ENCODE measurements at places on chromosomes 4 and X. TPM values are rescaled to one million over a fixed set of nuclear protein-coding genes. Genes with fewer than 3 reads are reported as not detected.

The SLC35A2 gene
- 8.5 TPM for total RNA-seq

The VCX gene
- total RNA-seq: not detected

The CT55 gene
- not detected for total RNA-seq

The ZAR1 gene
- total RNA-seq: not detected

The IGSF1 gene
- total RNA-seq: not detected

The SOWAHD gene
- total RNA-seq: 0.26 TPM

The LUZP4 gene
- not detected for total RNA-seq

The SSX3 gene
- not detected for total RNA-seq

The FNIP2 gene
- 16.7 TPM for total RNA-seq

- peak; percentile 42 for DNase-seq
These were observed 171.6 kb downstream of the PCDH10 start for GRCh38 chr4:133320576-133321170.

DNA sequence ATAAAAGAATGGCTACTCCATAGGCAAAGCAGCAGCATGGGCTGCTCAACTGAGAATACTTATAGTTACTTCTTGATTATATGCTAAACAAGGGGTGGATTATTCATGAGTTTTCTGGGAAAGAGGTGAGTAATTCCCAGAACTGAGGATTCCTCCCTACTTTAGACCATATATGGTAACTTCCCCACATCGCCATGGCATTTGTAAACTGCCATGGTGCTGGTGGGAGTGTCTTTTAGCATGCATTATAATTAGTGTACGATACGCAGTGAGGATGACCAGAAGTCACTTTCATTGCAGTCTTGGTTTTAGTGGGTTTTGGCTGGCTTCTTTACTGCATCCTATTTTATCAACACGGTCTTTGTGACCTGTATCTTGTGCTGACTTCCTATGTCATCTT lies 141.5 kb downstream of the MAGEB17 start:
- peak; percentile 64 for DNase-seq

DNA sequence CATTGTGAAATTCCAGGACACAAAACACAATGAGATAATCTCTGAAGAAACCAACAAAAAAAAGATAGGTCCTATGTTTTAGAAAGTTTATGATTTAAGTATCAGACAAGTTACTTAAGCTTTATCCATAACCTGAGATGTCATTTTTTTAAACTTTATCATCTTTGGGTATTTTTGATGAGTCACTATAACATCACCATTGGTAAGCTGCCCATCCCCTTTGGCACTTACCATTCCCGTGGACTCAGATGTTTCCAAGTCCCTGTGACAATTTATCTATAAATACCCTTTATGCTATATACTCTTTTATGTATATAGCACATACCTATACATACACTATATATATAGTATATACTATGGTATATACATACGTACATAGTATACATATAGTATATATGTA lies 198.9 kb upstream of the GEMIN8 start:
- DNase-seq: peak; percentile 0

GRCh38 chrX:9195199-9195880 lies 161.4 kb upstream of the FAM9B start:
- DNase-seq: no peak

GRCh38 chr4:81375745-81376144 lies 96.0 kb downstream of the RASGEF1B start:
- no peak for DNase-seq

DNA sequence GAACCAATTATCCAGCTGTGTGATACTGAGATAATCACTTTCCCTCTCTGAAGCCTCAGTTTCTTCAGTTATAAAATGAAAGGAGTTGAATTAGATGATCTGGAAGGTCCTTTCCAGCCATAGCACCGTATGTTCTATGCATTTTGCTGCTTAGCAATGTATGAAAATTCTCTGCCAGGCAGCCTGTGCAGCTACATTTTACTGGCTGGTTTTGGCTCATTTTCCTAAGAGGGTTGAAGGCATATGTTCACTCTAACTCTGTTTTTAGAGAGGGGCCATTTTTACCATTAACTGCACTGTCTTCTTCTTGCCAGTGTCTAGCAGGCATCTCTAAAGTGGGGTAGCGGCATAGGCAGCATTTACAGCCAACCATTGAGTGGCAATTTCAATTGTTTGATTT lies 26.1 kb downstream of the TRPC5 start:
- no peak for DNase-seq

- no peak for DNase-seq
These were observed 2302.5 kb downstream of the ARAP2 start for GRCh38 chr4:33941854-33942253.

DNA sequence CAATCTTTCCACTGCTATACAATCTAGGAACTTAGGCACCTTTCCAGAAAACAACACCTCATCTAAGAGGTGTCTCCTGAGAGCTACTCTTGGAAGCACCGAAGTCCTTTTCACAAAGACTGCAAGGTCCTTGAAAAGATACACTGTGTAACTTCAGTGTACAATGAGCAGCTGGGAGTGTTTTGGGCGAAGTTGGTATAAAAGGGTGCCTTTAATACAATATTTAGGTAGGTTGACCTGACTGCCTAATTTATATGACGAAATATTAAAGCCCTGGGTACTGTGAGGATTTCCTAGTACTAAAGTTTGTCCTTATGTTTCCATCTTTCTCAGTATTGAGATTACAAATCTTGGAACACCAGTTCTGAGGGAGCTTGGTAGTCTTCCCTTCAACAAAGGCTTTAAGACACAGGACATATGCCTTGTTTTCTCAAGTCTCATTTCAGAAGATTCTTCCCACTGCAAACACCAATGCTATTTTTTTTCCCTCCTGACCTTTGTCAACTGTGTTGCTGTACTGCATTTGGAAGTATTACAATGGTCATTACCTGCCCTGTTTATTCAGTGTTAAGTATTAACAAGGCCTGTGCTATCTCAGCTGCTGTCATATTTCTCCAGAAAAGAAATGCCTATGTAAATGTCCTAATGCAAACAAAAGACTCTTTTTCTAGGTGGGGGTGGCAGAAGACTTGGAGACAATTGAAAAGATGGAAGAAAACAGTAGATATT lies 134.2 kb downstream of the MAML3 start:
- DNase-seq: no peak

- peak; percentile 45 for DNase-seq
These were observed 157.6 kb downstream of the GASK1B start for GRCh38 chr4:158015241-158015640.

DNA sequence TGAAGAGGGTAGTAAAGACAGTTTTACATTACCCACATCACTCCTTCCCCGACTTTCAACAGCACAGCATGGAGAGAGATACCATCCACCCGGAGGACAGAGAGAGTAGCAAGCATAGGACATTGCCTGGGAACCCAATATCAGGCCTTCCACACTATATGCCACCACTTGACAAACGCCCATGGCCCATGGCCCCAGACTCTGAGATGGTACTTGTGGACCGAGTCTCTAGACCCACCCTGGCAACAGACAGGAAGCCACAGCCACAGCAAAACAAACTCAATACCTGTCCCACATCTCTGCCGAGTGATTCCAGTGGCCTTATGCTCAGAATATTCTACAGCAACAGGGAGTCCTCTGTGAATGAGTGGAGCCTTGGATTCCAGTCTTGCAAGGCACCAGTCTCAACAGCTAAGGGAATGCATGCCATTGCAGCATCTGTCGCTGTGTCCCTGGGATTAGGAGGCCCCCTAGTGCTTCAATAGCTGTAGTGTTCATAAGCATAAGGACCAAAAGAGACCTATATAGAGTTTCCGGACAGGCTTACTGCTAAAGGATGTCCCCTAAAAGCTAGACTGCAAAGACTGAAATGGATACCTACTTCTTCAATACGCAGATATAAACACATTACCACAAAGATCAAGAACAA lies 14.7 kb upstream of the CT55 start:
- DNase-seq: peak; percentile 69

GRCh38 chr4:3215256-3215655 lies 33.7 kb upstream of the MSANTD1 start:
- DNase-seq: no peak

DNA sequence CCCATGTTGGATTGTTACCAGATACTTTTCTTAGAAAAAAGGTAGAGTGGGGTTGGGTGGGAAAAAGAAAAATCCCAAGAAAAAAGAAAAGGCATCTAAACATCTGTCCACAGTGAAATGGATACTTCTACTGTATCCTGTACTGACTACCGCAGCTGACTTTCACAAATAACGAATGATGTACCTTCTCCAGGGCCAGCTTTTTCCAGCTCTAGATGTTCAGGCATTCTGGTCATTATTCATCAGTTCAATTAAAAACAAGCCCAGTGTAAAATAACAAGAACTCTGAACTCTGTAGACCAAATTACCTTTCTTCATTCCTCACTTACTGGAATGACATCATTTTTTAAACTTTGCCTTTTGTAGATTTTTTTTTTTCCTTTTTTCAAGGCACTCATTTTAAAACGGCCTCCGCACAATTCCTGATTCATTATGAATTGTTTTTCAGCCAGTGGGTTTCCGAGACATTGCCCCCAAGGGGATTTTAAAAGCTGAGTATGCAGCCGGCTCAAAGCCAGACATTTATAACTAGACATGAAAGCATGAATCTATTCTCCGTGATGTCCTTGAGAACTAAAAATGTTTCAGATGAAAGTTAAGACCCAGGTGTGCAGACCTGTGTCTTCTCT lies 113.5 kb downstream of the PRKX start:
- DNase-seq: peak; percentile 24

- DNase-seq: no peak
These were observed 460.5 kb upstream of the CNKSR2 start for GRCh38 chrX:20913760-20914159.

GRCh38 chrX:46168254-46168653 lies 377.0 kb downstream of the ZNF674 start:
- DNase-seq: peak; percentile 19

DNA sequence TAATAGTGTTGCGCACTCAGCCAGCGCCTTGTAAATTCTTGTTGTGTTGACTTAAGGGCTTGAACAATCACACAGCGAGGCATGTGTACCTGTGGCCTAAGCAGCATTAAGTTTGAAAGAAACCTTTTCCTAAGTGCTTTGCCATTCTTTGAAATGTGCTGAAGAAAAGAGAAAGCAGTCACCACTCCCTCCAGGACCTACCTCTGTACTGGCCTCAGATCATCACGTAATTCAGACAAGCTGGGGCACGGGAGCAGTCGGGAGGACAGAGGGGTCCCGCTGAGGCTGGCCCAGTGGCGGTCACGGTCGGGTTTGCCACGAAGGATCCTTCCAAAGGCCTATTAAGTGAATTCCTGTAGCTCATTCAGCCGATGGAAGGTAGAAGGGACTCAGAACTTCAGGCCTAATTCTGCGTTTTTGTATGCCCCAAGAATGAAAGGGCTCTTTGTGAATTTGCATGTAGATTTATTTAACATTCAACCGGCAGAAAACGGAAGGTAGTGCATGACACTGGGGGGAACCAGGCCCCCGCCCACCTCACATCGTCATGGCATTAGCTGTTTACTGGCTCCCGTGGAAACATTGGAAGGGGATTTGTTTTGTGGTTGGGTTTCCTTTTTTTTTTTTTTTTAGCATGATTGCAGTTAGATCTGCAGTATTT lies 106.3 kb downstream of the TRAPPC11 start:
- no peak for DNase-seq

GRCh38 chrX:26562156-26562555 lies 346.2 kb downstream of the MAGEB5 start:
- no peak for DNase-seq

DNA sequence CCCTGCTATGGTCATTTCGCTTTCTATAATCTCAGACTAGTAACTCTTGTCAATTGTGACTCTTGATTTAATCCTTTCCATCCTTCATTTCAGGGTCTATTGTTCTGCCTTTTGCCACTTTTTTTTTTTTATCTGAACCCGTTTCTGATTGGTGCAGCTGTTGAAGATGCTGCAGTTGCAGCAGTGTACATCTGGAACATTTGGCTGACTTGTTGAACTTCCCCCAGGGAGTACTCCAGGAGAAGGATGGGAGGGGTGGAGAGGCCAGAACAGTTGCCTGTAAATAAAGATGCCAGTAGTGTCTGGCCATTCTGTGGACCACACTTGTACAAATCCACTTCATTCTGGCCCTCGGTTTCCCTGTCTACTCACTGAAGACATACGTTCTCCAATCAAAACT lies 1.0 kb upstream of the EDA start:
- no peak for DNase-seq

GRCh38 chrX:55007656-55008055 lies 7.5 kb downstream of the APEX2 start:
- peak; percentile 76 for DNase-seq

DNA sequence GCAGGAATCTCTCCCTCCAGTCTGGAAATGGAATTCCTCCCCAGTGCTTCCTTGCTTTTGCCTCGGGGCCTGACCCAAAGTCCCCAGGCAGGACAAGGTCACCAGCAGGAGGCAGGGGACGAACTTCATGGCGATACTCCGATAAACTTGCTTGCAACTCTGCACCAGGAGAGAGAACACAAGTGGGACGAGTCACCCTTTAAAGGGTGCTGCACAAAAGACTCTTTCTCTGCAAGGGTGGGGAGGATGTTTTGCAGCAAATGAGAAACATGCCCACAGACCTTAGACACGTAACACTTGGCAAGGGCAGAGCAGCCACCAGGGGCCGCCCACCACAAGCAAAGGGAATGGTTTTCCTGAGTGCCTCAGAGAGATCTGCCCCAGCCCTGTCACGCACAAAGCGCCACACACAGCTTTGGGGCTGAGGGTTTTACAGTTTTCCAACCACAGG lies at the start of gene FGFBP2:
TSS of gene FGFBP2 (minus strand) at position 175 of the 451 bp plus-strand sequence. CDS start at position 129, 46 bp downstream.
- peak; percentile 54 for DNase-seq

- DNase-seq: no peak
These were observed 58.2 kb upstream of the GPC4 start for GRCh38 chrX:133473451-133473850.

GRCh38 chr4:180434131-180434895 lies 1808.9 kb upstream of the TENM3 start:
- DNase-seq: no peak

DNA sequence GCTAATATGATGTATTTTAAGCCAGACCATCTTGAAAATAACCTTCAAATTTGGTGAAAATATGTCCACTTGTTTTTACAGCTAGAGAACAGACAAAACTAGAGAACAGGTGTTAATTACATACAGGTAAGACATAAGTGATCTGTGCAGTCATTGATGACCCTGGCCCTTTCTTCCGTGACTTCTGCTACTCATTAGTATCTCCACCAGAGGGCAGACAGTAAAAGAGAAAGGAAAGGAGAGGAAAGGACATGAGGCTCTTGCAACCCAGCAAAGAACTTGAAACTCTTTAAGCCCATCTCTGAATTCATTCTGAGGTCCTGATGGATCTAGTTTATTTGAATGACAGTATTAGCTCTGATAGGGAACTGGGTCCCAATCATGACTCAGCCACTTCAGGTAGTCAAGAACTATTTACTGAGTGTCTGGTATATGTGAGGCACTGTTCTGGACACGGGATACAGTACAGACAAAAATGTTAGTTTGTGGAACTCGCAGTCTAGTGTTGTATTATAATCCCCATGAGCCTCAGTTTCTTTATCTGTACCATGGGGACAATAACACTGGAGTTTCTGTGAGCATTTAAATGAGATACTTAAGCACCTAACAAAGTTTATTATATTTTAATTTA lies 121.0 kb upstream of the TEX13D start:
- peak; percentile 19 for DNase-seq
